Hematopoietic multipotent progenitor cell treated with erythropoietin and hydrocortisone succinate and interleukin-3 and kit ligand, for 8 days (in vitro differentiated cells): ENCODE measurements at places on chromosomes 1 and 21.

GRCh38 chr1:112997781-112998180 is 41.8 kb upstream of the SLC16A1 start:
- DNase-seq = no peak

GRCh38 chr1:237749122-237749521 is 141.6 kb downstream of the ZP4 start:
- no peak for DNase-seq

DNA sequence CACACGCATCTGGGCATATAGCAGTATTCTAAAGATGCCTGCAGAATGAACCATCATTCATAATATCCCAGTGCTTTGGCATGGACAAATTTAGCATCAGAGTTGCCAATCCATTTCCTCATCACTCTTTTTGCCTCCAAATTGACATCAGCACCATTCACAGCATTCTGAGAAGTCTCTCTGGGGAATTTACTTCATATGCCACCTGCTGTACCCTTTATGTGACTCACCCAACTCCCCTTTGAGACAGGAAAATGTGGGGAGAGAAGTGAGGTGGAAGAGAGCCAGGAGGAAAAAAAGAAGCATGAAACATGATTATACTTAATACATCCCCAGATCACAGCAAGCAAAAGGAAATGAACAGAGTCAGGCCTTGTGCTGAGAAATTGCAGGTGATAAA is 37.4 kb downstream of the RAB3B start:
- no peak for DNase-seq

DNA sequence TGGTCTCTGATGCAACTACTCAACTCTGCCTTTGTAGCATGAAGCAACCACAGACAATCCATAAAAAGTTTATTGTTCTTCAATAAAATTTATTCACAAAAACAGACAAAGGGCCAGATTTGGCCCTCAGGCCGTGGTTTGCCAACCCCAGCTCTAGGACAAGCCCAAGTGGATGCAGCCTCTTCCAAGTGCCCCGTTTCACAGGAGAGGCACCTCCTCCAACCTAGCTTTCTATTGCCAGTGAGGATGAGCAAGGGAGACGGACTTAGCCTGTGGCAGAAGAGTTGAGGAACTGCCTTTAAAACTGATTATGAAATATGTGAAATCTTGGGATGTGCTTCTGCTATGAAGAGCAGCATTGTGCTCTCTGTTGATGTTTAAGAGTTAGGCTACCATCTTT is 105.4 kb downstream of the PSMG1 start:
- no peak for DNase-seq

DNA sequence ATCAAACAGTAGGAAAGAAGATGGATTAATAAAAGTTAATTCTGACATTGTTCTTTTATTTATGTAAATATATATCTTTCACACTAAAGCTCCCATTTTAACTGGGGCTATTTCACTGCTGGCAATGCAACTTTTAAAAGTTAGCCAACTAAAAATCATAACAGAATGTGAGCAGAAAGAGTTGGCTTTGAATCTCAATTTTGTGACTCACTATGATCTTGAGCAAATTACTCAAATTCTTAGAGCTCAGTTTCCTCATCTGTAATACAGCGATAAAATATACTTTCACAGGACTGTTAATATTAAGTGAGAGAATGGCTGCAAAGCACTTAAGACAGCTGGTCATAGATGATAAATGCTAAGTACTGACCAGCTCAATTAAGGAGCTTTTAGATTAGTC is 10.8 kb downstream of the EFCAB14 start:
- no peak for DNase-seq

GRCh38 chr1:159239551-159240220 is 35.0 kb downstream of the ACKR1 start:
- DNase-seq = no peak

GRCh38 chr1:244758708-244759107 is 76.8 kb upstream of the COX20 start:
- no peak for DNase-seq

GRCh38 chr1:212982430-212983152 is 32.2 kb downstream of the VASH2 start:
- peak; percentile 59 for DNase-seq

DNA sequence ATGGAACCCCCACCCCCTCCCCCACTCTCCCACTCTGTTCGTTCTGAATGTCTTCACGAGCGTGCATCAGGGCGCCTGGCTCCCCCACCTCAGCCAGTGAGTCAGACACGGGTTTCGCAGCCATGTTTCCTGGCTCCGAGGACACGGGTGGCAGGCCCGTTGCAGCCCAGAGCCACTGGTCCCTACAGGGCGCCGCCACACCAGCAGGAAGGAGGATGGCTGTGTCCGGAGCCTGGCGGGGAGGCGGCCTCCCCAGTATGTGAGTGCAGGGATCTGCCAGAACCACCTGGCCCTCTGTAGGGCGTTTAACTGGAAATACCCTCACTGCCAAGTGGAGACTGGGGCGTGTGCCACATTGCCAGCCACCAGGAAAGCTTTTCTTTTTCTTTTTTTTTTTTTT is 18.5 kb downstream of the CSTB start:
- no peak for DNase-seq

DNA sequence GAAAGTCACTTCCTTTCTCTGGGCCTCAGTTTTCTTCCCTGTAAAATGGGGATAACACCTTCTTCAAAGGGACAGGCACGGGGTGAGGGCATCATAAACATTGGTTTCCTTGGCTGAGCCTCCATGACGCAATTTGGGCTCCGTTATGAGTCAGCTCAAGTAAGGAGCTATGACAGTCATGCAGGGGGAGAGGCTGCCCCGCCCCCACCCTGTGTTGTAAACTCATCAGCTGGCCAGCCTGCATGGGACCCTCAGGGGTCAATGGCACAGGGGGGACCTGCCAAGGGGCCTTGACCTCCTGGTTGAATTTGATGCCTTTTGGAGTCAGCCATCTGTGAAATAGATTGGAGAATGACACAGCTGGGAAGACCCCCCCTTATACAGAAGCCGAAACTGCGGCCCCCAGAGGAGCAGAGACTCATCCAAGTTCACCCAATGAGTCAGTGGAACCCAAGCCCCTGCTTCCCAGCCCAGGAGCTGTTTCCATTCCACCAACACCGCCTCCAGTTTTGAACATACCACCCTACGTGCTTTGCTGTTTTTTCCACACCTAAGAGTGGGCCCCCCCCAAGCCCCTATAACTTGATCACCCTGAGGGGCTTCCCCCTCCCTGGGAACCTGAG is 36.8 kb upstream of the RUNX3 start:
- DNase-seq = no peak

- DNase-seq = no peak
Observed at GRCh38 chr1:69438056-69438795, 129.5 kb upstream of the LRRC7 start.

DNA sequence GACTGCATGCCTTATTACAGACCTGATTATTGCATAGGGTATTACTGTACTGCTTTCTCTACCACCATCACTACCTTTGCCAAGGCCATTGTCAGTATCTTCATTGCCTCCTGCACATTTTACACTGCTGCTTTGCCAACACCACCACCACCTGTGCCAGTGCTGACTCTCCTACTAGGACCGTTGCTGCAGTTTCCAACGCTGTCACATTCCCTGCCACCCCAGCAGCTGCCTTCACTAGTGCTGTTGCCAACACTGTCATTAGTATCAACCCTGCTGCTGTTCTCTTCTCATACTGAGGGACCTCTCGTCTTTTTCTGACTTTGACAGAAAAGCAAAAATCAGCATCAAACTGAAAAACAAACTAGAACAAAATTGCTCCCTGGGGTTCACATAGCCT is 394.9 kb upstream of the B3GALT2 start:
- no peak for DNase-seq

DNA sequence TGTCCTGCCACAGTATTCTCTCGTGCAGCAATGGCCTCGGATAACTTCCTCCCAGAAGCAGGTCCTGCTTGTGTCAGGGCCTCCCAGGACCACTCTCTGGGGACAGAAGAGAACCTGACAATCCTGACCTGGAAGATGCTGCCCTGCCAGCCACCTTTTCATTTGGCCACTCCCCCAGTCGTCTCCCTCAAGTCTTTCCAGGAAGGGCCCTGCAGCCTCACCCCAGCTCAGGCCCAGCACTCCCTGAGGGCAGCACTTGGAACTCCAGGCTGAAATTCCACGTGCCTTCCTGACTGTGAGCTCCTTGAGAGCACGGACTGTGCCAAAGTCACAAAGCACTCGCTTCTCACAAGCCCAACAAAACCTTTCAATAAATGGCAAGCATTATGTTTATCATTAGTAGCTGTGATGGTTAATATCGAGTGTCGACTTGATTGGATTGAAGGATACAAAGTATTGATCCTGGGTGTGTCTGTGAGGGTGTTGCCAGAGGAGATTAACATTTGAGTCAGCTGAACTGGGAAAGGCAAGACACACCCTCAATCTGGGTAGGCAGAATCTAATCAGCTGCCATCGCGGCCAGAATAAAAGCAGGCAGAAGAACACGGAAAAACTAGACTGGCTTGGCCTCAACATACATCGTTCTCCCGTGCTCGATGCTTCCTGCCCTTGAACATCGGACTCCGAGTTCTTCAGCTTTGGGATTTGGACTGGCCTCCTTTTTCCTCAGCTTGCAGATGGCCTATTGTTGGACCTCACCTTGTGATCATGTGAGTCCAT is 2.3 kb upstream of the CLEC20A start:
- DNase-seq = no peak

GRCh38 chr1:86788300-86789206 is 84.2 kb downstream of the SH3GLB1 start:
- DNase-seq = no peak

- DNase-seq = no peak
Observed at GRCh38 chr1:6521536-6521935, 30.1 kb upstream of the PLEKHG5 start.

- DNase-seq = no peak
Observed at GRCh38 chr1:55400508-55400907, 185.3 kb upstream of the USP24 start.

GRCh38 chr1:239184561-239185244 is 201.7 kb upstream of the CHRM3 start:
- DNase-seq = no peak

- DNase-seq = no peak
Observed at GRCh38 chr1:19635646-19636045, 8.5 kb upstream of the NBL1 start.

DNA sequence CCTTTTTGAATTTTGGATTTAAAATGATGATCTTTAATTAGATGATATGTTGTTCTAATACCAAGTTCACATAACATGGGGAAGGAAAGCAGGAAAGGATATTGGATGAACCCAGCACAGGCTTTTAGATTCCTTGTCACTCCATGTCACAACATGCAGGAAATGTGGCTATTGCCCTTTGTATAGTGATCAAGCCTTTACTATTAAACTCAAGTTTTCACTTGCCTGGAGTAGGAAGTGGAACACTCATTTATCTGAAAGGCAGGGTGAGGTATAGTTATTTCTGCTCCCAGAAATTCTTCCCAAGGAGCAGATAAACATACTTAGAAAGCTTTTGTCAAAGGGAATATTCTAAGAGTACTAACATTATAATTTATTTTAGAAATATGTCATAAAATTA is 37.2 kb upstream of the BCAS2 start:
- DNase-seq = no peak
